Activated CD8-positive, alpha-beta T cell treated with anti-CD3 and anti-CD28 coated beads for 36 hours (primary cell): ENCODE measurements at places on chromosomes 3 and 15. TPM values are rescaled to one million over a fixed set of nuclear protein-coding genes. Genes with fewer than 3 reads are reported as not detected.

The BFSP2 gene
- 0.51 TPM for total RNA-seq

The SERPINI2 gene
- not detected for total RNA-seq

GRCh38 chr15:44713006-44713966 is 2.0 kb downstream of the B2M start:
- DNase-seq, result no peak

GRCh38 chr3:36893137-36893557 is 51.7 kb downstream of the TRANK1 start:
- peak; percentile 35 for DNase-seq

The LRRC34 gene
- total RNA-seq, result 6.6 TPM

GRCh38 chr3:129602730-129603560 is 3.5 kb downstream of the PLXND1 start:
- no peak for DNase-seq

GRCh38 chr3:170536712-170537111 is 49.2 kb downstream of the SLC7A14 start:
- DNase-seq, result no peak

GRCh38 chr3:63870615-63871005 is 6.9 kb downstream of the ATXN7 start:
- DNase-seq, result no peak

GRCh38 chr3:131193641-131194238 is 167.1 kb downstream of the NEK11 start:
- no peak for DNase-seq

GRCh38 chr3:151227807-151228665 is 25.0 kb upstream of the GPR171 start:
- DNase-seq, result peak; percentile 89

The DUOXA1 gene
- total RNA-seq, result not detected

DNA sequence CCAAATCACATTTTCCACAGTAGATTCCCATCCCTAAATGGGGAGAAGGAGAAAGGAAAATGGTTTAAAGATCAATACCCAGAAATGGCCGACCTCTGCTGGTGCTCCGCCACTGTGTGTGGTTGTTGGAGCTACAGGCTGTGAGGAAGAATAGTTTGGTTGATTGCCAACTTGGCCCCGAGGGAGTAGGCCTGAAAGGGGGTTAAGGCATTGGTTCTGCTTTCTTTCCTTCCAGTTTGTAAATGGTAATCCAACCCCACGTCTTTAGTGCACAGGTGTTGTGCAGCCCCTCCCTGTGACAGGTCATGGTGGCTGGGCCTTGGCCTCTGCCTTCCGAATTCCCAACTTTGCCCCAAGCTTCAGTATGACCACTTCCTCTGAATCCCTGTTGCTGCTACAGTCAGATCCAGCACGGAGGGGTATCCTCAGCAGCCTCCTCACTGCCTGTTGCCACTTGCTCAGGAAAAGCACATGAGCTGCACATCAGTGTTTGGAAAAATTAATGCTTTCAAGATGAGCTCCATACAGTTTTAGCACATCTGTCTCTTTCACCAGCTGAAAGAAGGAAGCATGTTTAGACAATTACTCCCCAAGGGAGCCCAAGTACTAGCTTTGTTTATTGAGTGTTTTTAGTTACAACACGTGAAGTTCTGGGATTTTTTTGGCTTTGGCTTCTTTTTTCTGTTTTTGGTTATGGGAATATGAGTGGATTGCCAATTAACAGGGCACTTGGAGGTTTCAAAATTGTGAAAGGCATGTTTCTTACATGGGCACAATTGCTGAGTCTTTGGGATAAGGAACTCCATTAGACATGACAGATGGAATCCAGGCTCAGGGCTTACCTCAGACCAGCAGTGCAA is 92.3 kb upstream of the ROPN1 start:
- DNase-seq, result no peak

DNA sequence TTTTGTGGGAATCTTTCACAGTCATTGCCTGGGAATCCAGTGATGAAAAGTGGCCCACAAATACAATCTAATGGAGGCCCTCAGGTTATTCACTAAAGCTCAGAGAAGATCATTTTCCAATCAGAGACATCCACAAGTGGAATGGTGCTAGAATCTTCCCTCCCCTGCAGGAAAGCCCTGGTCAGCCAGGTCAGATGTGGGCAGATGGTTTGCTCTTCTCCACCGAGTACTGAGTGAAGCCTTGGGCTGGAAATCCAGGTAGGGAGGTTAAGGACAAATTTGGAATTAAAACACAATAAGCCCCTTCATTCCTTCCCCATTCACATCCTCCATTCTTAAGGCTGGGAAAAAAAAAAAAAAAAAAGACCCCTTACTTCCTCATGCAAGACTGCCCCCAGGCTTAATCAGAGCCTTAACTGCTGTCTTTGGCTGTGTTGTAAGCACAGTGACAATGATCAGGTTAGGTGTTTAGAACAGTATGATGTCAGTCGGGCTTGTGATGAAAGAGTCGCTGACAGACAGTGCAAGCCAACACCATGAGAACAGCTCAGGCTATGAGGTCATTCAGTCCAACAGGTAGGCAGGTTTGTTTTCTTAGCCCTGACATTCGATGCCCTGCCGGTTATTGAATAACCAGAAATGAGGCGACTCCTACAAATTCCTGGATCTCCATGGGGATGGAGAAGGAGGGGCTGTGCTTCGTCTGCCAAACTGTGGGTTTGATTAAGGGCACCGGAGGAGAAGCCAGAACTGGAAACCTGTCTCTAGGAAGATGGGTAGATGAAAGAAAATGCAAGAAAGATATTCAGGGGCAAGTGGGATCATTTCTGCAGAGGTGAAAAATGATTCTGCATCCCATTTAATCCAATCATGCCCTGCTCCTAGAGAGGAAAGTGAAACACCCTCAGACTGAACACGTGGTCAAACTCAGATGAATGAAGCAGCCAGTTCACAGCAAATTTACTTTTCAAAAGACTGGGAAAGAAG is 23.5 kb upstream of the HES1 start:
- no peak for DNase-seq

The TMEM266 gene
- not detected for total RNA-seq

The VIPR1 gene
- total RNA-seq, result 8.5 TPM

DNA sequence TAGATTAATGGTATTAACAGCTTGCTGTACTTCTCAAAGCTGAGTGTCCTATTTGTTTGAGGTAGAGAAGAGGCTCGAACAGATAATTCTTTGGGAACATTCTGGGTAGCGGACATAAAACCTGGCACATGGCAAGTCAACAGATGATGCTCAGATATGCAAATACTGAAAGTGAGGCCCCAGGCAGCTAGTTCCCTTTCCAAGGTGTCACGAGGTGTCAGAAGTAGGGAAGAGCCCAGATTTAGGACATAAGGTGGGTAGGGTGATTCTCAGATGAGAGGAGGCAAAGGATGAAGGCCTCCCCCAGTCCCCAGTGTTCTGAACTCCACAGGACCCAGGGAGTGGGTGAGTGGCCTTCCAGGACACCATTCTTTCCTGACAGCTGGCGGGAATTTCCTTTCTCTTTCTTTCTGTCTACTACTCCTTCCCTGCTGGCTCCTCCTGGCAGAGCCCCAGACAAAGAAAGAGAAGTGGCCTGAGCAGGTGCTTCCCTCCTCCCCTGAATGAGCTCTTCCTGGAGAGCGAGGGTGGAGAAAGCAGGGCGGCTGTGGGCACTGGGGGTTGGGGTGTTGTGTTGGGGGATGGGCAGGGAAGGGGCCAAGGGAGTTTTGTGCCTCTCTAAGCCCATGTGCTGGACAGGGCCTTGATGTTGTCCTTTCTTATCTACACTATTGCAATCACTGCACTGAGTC is 87.5 kb downstream of the CORO2B start:
- no peak for DNase-seq

DNA sequence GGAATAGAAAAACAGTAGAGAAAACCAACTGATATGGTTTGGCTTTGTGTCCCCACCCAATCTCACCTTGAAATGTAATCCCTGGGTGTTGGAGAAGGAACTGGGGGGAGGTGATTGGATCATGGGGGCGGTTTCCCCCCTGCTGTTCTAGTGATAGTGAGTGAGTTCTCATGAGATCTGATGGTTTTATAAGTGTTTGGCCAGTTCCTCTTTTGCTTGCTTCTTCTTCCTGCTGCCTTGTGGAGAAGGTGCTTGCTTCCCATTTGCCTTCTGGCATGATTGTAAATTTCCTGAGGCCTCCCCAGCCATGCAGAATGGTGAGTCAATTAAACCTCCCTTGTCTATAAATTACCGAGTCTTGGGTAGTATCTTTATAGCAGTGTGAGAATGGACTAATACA is 48.4 kb downstream of the EOMES start:
- no peak for DNase-seq

GRCh38 chr3:13791198-13792050 is 88.4 kb downstream of the WNT7A start:
- DNase-seq, result no peak
